ENCODE measurements at places on chromosomes 16 and 17.

GRCh38 chr16:57405097-57405496 is 530 bp downstream of the CCL17 start:
- DNase-seq: no peak

- DNase-seq: no peak
These were observed 19.0 kb upstream of the JPT2 start for GRCh38 chr16:1659031-1659430.

DNA sequence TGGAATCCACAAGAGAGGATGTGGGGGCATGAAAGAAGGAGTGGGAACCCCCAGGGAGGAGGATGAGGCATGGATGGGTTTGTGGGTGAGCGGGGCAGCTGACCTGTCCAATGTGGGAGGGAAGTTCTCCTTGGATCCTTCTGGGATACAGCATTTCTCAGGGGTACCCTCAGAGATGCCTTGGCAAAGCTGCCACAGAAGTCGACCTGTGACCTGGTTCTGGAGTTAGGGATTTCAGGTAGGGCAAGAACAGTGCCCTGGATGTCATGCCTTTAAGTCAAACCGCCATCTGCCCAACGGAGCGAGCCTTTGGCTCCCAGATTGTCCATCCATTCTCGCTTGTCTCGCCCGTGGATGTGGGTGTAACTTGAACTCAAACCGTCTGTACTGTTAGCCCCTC is 30.0 kb downstream of the WSCD1 start:
- no peak for DNase-seq

- no peak for DNase-seq
These were observed 44.0 kb downstream of the TUBD1 start for GRCh38 chr17:59848778-59849177.

GRCh38 chr17:35022536-35023063 is 40.9 kb downstream of the RFFL start:
- DNase-seq: no peak

- DNase-seq: no peak
These were observed 6.3 kb upstream of the KCNG4 start for GRCh38 chr16:84245956-84246678.

DNA sequence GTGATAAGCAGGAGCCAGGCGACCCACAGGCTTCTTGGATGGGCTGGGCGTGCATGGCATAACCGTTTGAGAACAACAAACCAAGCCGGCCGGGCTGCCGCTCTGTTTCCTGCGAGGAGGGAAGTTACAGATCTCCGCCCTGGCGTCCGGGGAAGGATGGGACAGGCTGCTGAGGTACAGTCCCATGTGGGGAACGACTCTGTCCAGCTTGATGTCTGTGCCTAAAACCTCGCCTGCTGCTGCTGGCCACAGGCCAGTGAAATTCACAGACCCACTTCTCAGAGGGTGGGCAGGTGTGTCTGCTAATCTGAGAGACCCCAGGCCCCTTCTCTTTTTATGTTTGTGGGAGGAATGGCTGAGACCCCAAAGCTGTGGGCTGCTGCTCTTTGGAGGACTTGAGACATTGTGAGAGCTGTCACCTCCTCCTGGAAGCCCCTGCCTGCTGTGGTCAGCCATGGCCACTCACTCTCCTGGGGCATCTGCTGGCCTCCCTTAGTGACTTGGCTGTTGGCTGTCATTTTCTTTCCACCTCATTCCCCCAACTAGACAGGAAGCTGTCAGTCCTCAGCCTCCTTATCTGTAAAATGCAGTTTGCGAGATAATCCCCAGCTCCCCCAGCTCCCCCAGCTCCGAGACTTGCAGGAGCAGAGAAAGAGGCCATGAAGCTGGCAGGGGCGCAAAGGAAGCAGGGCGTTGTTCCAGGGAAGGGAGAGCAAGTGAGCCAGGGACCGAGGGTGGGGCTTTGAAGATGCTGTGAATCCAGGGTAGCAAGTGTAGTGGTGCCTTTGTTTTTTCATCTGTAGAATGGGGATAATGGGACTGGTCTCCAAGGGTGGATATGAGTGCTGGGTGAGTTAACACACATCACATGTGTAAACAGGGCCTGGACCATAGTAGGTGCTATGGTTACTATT is 51.0 kb downstream of the CMIP start:
- no peak for DNase-seq

GRCh38 chr17:63546308-63547082 is 3.8 kb upstream of the DCAF7 start:
- DNase-seq: no peak
